Fibroblast of upper back skin (primary cell): ENCODE measurements at places on chromosomes 12 and 14.

DNA sequence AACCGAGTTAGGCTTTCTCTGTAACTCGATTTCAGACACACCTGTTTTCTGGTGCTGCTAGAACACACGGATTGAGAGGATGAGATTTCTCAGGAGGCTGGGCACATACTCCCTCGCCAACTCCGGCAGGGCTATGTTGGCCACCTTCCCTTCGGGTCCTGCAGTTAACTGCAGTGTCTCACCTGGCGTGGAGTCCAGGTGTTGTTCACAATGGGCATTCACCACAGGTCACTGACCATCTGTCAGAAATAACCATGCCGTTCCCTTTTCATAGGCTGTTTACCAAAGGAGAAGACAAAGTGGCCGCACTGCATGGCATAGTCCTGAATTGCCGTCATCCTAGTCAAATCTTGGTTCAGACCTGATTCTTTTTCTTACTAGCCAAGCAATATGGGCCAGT lies 5.5 kb upstream of the KCNH3 start:
- DNase-seq = no peak

DNA sequence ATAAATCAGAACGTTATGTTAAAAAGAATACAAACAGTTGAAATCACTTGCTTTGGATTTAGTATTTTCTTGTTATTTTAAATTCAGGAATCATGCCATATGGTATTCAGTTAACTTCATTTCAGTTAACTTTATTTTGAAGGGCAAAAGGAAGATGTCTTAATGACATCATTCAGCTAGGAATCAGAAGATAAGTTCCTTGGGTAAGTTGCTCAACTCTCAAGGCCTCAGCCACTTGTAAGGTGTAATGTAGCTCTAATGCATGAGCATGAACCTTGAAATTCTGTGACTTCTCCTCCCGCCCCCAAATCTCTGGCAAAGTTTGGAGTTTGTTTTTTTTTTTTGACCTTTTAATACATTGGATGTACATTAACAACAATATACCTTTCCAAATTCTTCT lies 42.6 kb downstream of the FRS2 start:
- no peak for DNase-seq

DNA sequence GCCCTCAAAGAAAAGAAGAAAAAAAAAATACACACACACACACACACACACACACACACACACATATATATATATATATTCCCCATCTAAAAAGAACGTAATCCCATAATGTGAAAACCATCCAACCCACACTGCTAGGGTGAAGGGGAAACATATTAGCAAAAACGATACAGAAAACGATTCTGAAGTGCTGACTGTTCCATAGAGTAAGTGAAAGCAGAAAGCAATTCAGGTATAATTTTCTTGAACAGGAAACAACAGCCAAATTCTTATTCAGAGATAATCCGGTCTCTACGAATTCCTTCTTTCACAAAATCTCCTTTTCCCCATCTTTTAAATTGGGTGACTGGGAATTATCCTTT lies 393.5 kb downstream of the NOVA1 start:
- DNase-seq = no peak

DNA sequence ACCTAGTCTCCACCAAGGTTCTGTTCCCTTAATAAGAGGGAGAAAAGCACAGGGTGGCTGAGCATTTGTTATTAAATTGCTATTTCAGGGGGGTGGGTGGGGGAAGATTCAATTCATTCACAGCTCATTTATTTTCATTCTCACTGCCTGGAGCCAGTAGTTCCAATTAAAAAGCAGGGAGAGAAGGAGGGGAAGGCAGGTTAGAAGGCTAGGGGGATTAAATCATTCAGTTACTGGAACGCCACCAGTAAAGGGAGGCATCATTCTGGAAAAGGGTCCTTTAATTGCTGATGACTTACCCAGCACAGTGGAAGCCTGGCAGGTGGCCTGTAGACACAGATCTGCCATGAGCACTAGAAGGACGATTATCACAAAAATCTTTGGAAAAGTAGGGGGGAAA lies 47.4 kb downstream of the NIN start:
- DNase-seq = no peak

- peak; percentile 74 for DNase-seq
These were observed 2.0 kb downstream of the CRY1 start for GRCh38 chr12:107091381-107091780.

DNA sequence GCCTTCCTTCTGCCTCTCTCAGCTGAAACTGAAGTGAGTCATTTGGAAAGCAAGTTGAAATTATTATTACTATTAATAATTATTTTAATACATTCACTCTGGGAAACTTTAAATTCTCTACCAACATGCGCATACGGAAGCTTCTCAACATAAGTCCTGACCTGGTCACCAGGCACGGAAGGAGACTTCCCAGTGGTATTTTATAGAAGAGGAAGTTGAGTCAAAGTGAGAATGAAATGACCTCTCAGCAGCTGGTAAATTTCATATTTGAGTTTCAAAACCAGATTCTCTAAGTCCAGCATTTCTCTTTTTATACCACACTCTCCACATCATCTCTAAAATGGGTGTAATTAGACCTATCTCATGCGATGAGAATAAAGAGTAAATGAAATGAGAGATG lies 747.4 kb downstream of the VRK1 start:
- DNase-seq = no peak

DNA sequence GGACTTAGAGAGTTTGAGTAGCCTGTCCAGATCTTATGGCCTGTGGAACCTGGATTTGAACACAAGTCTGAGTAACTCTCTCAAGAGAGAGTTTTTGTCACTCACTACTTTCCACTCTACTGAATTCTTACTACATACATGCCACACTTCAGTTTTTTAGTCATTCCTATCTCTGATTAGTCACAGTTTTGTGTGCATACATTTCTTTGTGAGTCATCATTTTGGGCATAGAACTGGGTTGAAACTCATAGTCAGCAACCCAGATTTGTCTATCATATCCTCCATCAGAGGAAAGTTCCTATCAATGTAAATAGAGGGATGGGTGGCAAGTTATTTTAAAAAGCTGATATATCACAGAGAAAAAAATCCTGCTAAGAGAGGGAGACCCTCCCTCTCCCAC lies 42.9 kb downstream of the FLRT2 start:
- peak; percentile 84 for DNase-seq

DNA sequence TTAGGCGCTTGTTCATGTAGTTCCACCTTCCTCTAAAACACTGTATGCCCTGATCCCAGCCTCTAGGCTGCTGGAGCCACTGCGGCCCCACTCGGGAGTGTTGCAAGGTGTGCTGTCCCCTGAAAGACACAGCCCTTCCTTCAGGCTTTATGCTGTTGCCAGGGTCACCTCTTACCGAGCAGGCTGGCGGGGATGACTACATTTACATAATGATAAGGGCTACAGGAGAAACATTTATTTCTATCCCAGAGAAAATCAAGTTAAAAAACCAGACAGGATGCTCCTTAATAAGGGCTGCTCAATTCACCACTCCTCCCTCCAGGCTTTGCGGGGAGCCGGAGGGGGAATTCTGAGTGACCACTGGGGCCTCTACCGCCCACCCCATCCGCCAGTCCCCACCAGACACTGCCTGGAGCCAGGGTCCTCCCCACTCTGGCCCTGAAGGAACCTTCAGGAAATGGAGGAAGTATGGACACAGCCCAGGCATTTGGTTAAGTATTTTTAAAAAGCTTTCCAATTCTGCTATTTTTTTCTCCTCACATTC lies 200.6 kb downstream of the TTC7B start:
- no peak for DNase-seq

DNA sequence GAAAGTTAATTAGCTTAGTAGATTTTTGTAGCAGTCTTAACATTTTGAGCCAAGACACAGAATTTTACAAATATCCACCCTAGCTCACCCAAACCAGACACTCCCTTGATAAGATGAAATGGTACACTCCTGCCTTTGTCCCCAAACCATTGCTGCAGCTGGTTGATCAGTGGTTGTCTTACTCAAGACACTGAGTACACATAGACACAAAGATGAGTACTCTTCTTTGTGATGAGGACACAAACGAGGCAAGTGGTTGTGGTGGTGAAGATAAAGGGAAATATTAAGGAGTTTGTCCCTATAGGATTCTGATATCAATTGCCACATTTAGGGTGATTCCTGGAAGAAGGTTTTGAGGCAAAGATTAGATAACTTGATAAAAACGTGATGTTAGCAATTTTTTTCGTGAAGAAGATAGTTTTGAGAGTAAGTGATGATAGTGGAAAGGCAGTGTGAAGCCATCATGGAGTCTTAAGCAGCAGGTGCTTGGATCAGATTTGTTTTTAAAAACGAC lies 21.4 kb upstream of the ATP2B1 start:
- no peak for DNase-seq

DNA sequence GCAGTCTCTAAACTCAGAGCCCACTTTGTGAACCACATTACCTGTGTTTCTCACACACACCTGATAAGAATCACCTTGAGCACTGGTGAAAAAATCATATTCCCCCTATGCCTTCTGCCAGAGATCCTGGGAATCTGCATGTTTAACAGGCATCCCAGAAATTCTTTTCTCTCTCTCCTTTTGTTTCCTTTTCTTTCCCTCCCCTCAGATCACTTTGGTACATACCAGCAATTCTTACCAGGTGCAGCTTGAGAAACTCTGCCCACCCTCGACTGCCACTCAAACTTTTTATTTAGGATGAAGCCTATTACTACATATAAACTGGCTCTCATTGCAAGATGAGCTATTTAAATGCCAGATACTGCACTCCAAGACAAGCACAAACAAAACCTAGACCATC lies 36.0 kb downstream of the HECTD4 start:
- no peak for DNase-seq

GRCh38 chr12:95424271-95424994 lies 49.5 kb upstream of the METAP2 start:
- no peak for DNase-seq

GRCh38 chr12:24911271-24911791 lies 37.6 kb downstream of the BCAT1 start:
- peak; percentile 93 for DNase-seq

DNA sequence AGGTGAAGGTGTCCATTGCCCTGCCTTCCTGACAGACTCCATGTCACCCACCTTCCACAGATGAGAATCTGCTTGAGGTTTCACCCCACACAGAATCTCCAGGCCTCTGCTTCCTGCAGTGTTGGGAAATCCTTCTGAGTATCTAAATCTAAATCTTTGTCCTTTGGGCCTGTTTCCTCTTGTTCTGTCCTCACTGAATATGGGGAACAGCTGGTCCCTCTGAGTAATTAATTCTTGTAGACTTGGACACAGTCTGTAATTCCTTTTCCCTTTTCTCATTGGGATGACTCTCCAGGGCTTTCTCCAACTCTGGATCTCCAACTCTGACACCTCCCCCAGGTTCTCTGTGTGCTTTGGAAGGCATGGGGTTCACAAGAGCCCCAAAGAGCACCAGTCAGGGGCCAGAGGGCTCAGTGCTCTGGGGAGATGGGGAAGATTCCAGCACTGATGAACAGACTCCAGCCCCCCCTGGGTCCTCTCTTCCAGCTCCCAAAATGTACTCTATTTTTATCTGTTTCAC lies 2.3 kb upstream of the ACVRL1 start:
- peak; percentile 63 for DNase-seq

DNA sequence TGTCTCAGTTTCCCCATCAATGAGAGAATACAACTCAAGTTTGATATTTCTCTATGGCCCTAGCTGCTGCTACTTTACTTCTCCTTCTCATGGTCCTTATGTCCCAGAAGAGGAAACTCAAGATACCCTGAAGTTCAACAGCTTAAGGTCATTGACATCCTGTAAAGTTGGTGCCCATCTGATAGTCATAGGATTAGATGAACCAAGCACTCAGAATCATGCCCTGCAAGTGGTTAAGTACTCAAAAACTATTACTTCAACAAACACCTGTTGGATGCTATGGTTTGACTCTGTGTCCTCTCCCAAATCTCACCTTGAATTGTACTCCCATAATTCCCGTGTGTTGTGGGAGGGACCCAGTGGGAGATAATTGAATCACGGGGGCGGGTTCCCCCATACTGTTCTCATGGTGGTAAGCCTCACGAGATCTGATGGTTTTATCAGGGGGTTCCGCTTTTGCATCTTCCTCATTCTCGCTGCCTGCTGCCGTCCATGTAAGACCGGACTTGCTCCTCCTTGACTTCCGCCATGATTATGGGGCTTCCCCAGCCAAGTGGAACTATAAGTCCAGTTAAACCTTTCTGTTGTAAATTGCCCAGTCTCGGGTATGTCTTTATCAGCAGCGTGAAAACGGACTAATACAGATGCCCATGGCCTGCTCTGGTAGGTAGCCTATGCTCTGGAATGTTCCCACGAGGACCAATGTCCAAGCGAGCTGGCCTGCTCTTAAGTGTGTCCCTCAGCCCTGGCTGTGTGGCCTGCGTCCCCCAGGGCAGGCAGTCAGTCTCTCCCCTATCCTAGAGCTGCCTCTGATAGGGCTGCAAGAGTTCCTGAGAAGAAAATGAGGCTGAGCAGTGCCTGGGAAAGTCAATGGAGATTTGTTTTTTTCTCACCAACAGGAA lies 18.1 kb downstream of the CAMKK2 start:
- DNase-seq = no peak

GRCh38 chr14:60326274-60326673 lies 77.3 kb downstream of the PPM1A start:
- no peak for DNase-seq

DNA sequence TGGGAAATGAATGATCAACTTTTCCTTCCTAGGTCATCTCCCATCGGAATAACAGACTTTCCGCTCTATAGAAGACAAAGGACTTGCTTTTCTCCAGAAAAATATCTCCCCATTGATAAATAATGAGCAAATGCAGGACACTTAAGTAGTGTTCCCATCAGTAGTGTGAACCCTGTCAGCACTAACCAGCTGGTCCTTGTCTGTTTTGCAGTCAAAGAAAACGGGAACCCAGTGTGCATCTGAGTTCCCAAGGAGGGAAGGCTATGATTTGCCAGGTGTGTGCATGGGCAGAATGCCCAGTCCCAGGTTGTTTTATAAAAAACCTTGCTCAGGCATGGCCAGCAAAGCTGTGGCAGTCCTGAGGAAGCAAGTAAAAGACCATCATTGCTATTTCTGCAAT lies 256.5 kb upstream of the HMGA2 start:
- no peak for DNase-seq

- DNase-seq = no peak
These were observed 122.0 kb downstream of the PTCSC3 start for GRCh38 chr14:36054353-36055051.

DNA sequence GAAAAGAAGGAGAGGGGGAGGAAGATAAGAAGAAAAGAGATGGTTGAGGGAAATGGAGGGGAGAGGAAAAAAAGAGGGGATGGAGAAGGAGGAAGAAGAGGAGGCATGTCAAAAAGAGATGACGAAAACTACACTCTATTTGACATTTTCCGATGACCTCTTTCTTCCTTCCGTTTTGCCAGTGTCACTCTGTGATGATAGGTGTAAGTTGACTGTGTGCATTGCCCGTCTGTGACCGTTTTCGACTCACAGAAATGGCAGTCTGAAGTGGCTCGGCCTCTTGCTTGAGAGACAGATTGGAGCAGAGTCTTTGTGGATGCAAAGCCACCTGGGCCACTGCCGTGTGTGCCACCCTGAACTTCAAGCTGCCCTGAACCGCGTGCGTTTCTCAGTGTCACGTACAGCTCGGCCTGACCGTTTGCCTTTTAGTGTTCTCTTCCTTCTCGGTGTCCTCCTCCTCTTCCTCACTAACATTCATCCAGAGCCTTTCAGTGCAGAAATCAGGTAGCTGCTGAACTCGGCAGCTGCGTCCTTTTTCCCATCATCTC lies 32.7 kb downstream of the ELK3 start:
- no peak for DNase-seq
